ENCODE measurements at places on chromosomes 12 and 14. TPM values are rescaled to one million over a fixed set of nuclear protein-coding genes. Genes with fewer than 3 reads are reported as not detected.
A peak's percentile ranks its signal among the peaks of the same experiment; 100 is the strongest.

DNA sequence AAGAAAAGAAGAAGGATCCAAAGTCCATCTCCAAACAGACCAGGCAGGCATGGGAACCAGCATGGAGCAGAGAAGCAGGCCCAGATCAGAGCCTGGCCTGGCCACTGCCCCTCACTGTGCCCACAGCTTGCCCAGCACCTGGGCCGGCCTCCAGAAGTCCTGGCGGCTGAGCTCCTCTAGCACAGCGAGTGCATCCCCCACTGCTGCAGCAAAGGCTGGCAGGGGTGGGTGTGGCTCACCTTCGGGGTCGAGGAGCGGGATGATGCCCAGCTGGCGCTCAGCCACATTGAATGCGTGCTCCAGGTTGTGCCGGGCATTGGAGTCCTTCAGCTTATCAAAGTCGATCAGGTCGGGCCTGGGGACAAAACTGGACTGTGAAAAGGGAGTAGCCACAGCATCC is 78.7 kb downstream of the SPTB start:
- no peaks in the 10 kb centered on the region for H3K4me1 ChIP-seq
- H3K27me3 ChIP-seq: no peaks in the 10 kb centered on the region
- no peak overlapping the region for H3K27ac ChIP-seq
- H3K36me3 ChIP-seq: no peaks in the 10 kb centered on the region
- no peak overlapping the region for H3K4me3 ChIP-seq

- no peaks in the 10 kb centered on the region for H3K4me1 ChIP-seq
- no peaks in the 10 kb centered on the region for H3K36me3 ChIP-seq
- no peak overlapping the region for H3K27ac ChIP-seq
- H3K27me3 ChIP-seq: no peaks in the 10 kb centered on the region
- H3K4me3 ChIP-seq: no peak overlapping the region
- no peak for DNase-seq
Observed at GRCh38 chr12:67710582-67710981, 62.0 kb downstream of the DYRK2 start.

DNA sequence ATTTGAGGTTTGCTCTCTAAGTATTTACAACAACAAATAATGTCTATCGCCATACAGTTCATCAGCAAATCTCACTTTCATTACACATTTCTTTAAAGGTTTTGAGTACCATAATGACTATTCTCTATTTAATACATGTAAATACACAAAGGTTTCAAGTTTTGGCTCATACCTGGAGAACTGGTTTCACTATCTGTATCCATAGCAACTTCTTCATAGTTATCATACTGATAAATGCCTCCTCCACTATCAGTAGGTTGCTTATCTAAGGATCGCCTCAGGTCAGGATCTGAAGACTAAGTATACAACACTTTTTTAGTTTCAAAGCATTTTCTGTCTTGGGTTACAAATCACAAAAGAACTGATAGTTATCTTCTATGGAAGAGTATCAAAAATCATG is 21.4 kb downstream of the ZFC3H1 start:
- H3K36me3 ChIP-seq: peaks cover 38% of the 10 kb centered on the region
- H3K4me1 ChIP-seq: no peaks in the 10 kb centered on the region
- DNase-seq: no peak
- H3K27ac ChIP-seq: no peak overlapping the region

DNA sequence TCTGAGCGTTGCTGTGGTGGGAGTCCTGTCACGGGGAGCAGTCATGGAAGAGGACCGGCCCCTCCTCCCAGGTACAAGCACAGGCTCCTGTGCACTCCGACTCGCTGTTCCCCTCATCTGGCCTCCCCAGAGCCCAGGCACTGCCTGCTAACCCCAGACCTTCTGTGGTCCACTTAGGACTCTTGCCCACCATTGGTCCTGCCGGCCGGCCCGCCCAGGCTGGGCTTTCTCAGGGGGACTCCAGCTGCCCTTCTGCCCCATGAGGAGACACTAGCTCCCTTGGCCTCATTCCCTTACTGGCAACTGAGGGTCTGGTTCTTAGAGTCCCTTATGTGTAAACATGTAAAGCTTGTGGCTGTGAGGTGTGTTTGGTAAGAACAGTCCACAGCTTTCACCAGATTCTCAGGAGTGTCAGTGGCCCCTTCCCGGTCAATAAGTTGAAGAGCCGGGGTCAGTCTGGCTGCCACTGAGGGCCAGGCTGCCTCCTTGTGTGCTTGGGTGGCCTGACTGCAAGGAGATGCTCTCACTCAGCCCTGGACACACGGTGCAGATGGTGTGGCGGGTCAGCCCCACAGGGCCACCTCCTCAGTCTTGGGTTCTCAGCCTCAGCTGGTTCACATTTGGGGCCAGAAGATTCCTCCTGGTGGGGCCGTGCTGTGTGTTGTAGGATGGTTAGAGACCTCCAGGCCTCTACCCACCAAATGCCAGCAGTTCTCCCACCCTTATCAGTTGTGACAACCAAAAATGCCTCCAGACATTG is 43.6 kb downstream of the DDX51 start:
- H3K36me3 ChIP-seq: no peaks in the 10 kb centered on the region
- H3K4me1 ChIP-seq: peaks cover 2% of the 10 kb centered on the region
- no peaks in the 10 kb centered on the region for H3K27me3 ChIP-seq
- H3K27ac ChIP-seq: no peak overlapping the region
- DNase-seq: no peak

- no peak overlapping the region for H3K27ac ChIP-seq
- no peak for DNase-seq
- H3K4me3 ChIP-seq: no peak overlapping the region
- peaks cover 80% of the 10 kb centered on the region for H3K4me1 ChIP-seq
Observed at GRCh38 chr12:104493496-104493895, 36.7 kb downstream of the CHST11 start.

- no peaks in the 10 kb centered on the region for H3K27me3 ChIP-seq
- no peak overlapping the region for H3K4me3 ChIP-seq
Observed at GRCh38 chr12:76445462-76445861, 97.2 kb upstream of the BBS10 start.

DNA sequence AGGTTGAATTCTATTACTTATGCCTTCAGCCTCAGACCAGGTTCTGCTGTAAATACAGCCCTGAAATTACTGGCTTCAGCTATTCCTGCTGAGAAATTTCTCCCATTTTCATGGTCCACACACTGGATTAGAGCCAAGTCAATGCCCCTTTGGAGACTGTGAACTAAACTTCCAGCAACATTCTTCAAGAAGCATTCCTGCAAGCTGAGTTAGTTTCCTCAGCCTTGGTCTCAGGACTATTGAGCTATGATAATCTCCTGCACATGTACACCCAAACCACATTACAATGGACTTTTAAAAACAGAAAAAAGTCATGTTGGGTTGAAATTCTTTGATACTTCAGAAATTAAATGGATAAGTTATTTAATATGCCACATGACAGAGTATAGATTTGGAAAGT is 58.0 kb upstream of the AVPR1A start:
- H3K36me3 ChIP-seq: no peaks in the 10 kb centered on the region
- no peak for DNase-seq
- H3K4me3 ChIP-seq: no peak overlapping the region
- no peaks in the 10 kb centered on the region for H3K27me3 ChIP-seq

GRCh38 chr14:89616852-89617341 is 199.9 kb upstream of the FOXN3 start:
- H3K4me1 ChIP-seq: peaks cover 65% of the 10 kb centered on the region
- H3K27me3 ChIP-seq: no peaks in the 10 kb centered on the region
- H3K4me3 ChIP-seq: peak overlapping the region; percentile 82
- H3K36me3 ChIP-seq: no peaks in the 10 kb centered on the region

- DNase-seq: no peak
- no peaks in the 10 kb centered on the region for H3K27me3 ChIP-seq
- no peak overlapping the region for H3K4me3 ChIP-seq
- H3K27ac ChIP-seq: no peak overlapping the region
- no peaks in the 10 kb centered on the region for H3K4me1 ChIP-seq
Observed at GRCh38 chr12:123494124-123494851, 36.3 kb downstream of the SNRNP35 start.

GRCh38 chr12:76860256-76860655 is 18.6 kb downstream of the CSRP2 start:
- DNase-seq: no peak
- H3K27me3 ChIP-seq: no peaks in the 10 kb centered on the region
- no peaks in the 10 kb centered on the region for H3K4me1 ChIP-seq

Gene ADCK1
- 5.9 TPM for total RNA-seq

Gene HCAR3
- not detected for total RNA-seq

Gene NPFF
- not detected for total RNA-seq
